ENCODE measurements at places on chromosomes 11 and 22. TPM values are rescaled to one million over a fixed set of nuclear protein-coding genes. Genes with fewer than 3 reads are reported as not detected.

LDHAL6A gene
- polyA plus RNA-seq = 0.69 TPM

DNA sequence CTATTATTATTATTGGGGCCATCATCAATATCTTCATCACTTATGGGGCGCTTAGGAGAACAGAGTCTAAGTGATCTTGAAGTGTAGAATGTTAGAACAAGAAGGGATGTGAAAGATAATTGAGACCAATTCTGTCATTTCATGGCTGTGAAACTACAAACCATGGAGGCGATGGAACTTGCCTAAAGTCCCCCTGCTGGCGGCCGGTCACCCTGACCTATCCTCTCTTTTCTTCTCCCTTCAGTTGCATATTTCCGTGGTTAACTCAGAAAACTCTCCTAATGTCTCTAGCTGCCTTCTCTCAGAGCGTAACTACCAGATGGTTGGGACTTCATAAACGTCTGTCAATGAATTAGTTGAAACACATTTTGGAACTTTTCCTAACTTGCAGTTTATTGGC lies 6.6 kb upstream of the OR4B1 start:
- DNase-seq = no peak

OR51E1 gene
- polyA plus RNA-seq = 1.5 TPM

TMEM151A gene
- not detected for polyA plus RNA-seq

OR4D5 gene
- not detected for polyA plus RNA-seq

- DNase-seq = no peak
These were observed 52.4 kb downstream of the SYTL2 start for GRCh38 chr11:85758480-85759039.

- no peak for DNase-seq
These were observed 17.7 kb downstream of the XRCC6 start for GRCh38 chr22:41638748-41639147.

GRCh38 chr11:34284811-34285481 lies 72.9 kb downstream of the ABTB2 start:
- DNase-seq = no peak

GRCh38 chr11:66883016-66883965 lies 26.4 kb downstream of the LRFN4 start:
- DNase-seq = no peak

DNA sequence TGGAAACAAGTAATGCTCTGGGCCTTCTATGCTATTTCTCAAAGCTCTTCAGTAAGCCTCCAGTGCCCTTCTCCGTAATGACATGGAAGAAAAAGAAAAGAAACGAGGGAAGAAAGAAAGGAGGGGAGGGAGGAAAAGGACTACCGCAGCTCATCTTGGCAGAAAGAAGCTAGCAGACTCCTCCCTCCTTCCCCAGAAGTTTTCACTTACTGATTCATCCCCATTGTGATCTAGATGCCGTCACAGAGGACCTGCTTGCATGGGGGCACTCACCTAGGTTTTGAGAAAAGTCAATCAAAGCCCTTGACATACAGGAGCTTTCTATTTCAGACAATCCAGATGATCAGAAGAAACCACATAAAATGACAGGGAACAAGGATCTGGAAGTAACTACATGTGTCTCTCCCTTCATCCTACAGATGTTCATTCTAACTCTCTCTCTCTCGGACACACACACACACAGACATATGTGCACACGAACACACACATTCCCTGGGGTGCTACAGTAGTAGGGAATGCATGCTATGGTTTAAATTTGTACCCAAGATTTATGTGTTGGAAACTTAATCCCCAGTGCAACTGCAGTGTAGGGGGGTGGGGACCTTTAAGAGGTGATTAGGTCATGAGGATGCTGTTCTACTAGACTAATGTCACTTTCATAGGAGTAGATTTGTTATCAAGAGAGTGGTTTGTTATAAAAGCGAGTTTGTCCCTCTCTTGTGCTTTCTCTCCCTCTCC lies 37.6 kb upstream of the RCN1 start:
- no peak for DNase-seq

POU2F3 gene
- 0.41 TPM for polyA plus RNA-seq

DNA sequence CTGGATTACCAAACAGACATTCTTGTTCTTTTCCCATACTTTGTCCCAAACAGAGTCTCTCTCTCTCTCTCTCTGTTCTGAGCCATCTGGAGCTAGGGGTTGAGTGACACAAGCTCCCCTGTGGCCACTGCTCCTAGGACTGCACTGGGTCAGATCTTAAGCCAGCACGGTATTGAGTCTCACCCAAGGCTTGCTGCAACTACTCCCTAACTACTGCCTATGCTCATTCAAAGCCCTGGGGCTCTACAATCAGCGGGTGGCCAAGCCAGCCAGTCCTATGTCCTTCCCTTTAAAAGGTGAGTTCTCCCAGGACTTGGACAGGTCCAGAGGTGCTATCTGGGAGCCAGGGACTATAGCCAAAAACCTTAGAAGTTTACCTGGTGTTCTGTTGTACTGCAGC lies 385.6 kb downstream of the CNTN5 start:
- no peak for DNase-seq

DNA sequence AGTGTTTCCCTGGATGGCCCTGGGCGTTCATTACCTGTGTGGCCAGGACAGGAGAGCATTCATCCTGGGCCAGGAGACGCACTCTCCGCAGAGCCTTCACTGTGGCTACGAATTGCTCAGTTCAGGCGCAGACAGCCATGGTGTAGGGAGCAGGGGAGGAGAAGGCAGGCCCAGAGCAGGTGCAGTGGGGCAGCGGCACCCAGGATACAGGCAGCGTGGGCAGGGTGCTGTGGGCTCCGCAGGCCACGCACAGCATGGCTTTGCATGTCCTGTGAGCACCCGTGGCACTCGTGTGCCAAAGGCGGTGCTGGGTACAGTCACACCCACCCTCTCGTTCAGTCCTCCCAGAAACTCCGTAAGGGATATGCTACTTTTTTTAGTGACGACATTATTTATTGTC lies 124.2 kb upstream of the B3GAT1 start:
- DNase-seq = no peak

DNA sequence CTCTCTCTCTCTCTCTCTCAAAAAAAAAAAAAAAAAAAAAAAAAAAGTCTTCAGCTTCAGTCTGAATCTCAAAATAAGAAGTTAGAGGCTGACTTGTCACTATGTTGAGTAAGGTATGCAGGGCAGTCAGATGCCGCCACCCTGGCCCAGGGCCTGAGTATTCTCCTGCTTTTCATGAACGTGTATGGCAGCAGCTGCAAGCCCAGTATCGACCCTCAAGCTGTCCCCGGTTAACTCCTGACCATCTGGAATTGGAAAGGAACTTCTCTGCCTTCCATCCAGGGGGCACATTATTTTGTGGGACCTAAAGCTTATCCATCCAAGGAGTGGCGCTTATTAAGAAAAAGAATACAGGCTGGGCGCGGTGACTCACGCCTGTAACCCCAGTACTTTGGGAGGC lies 11.4 kb downstream of the MRGPRD start:
- no peak for DNase-seq

DAGLA gene
- 3.3 TPM for polyA plus RNA-seq

WNT7B gene
- polyA plus RNA-seq = 11.5 TPM

- DNase-seq = no peak
These were observed 1630.1 kb upstream of the TENM4 start for GRCh38 chr11:81070948-81071347.
